ENCODE measurements at places on chromosomes 16 and 17.

DNA sequence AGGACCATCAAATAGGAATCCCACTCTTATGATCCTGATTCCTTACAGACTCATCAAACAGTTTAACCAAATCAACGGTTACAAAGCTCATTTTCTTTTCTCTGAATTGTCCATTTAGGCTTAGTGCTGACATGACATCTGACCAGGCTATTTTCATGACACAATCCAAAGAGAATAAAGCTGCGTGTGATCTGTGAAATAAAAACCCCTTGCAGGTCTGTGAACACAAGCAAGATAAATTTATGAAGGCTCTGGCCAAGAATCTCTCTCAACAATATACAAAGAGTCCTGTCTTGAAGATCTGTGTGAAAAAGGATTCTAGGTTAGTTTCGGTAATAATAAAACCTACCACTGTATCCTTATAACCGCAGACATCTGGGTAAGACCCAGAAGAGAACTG, 22.0 kb downstream of the COG1 start:
- no peak for DNase-seq

- DNase-seq: no peak
Observed at GRCh38 chr16:49605536-49606254, 232.1 kb downstream of the C16orf78 start.

- DNase-seq: no peak
Observed at GRCh38 chr17:20008242-20009051, 712 bp upstream of the SPECC1 start.

GRCh38 chr16:66231452-66232160, 134.9 kb upstream of the CDH5 start:
- DNase-seq: no peak

DNA sequence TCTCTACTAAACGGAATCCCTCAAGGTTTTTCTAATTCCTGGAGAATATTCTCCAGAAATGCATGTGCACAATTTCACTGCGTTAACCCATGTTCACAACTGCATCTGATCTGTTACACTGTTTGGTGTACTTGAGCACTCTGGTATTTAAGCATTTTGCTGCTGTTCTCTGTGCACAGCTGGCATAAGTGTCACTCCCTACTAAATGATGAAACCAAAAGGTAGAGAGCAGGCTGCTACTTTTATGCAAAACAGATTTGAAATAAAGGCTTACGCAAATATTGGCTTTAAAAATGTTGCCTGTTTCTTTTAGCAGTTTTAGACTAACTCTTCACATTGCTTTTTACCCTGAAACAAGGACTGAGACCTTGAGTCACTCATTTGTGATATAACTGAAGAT, 41.7 kb downstream of the ESRP2 start:
- DNase-seq: no peak

GRCh38 chr17:63138713-63139112, 172.7 kb downstream of the TANC2 start:
- no peak for DNase-seq

GRCh38 chr16:22816475-22816874, 2.5 kb downstream of the HS3ST2 start:
- DNase-seq: no peak

- no peak for DNase-seq
Observed at GRCh38 chr17:32335687-32336086, 6.3 kb downstream of the C17orf75 start.

- no peak for DNase-seq
Observed at GRCh38 chr16:55444754-55445485, 34.1 kb upstream of the MMP2 start.

- DNase-seq: no peak
Observed at GRCh38 chr16:78523212-78523985, 423.9 kb downstream of the WWOX start.

- no peak for DNase-seq
Observed at GRCh38 chr17:7238420-7239090, 702 bp downstream of the PHF23 start.

- no peak for DNase-seq
Observed at GRCh38 chr17:17507465-17508011, 11.3 kb upstream of the RASD1 start.

DNA sequence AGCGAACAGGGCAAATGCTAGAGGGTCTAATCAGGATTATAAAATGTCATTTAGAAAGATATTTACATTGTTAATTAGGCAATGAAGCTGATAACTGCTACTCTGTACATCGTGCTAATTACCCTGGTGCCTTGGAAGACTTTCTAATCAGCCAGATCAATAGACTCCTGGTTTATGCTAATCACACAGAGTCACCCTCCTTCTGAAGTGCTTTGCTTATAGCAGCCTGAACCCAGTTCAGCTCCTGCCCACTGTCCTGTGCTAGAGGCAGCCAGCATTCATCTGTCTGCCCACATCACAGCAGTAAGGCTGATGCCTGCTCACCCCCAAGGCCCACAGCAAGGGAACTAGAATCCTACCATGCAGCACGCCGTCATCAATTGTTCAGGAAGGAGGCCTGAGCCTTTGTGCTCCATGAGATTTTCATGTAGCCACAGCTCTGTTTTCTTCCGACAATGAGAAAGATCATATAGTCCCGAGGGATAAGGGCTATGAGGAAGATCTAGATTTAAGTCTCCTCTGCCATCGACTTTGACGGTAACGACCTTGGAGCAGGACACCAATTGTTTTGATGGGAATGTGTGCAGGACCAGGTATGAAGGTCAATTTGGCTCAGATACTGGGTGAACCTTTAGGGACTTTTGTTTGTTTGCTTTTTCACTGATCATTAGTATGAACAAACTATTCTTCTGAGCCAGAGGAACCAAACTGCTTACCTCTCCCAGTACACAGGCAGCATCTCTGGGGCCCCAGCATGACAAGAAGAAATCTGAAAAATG, 12.5 kb upstream of the LYRM9 start:
- no peak for DNase-seq

DNA sequence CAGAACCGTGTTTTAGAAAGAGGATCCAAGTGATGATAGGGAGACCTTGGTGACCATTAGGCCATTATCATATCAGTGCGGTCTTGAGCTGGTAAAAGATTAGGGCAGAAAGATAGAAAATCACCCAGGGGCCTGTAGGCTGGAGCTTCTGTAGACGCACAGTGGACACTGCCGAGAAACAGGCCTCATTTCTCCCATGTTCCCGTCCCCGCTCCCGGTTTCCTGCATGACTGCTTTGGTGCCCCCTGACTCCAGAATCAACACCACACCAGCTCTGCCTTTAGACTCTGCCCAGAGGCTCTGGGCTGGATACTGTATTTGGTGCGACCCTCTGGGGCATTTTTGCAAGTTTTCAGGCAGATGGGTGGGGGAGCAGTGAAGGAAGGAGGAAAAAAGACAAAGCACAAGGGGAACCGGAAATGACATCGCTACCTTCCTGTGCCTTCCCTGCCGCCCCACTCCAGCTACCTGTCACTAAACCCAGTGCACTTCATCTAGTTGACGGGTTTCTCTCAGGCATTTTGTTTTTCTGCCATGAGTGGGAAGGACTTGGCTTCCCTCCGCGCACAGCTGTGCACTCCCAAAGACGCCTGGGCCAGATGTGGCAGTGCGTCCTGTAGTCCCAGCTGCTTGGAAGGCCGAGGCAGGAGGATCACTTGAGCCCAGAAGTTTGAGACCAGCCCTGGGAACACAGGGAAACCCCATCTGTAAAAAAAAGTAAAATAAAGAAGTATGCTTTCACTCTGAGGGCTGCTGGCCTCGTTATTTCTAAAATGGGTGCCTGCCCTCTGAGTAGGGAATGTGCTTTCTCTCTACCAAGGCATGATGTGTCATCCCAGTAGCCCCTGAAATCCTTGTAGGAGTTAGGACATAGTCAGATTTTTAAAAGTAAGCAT, 214.1 kb downstream of the RPTOR start:
- DNase-seq: no peak

DNA sequence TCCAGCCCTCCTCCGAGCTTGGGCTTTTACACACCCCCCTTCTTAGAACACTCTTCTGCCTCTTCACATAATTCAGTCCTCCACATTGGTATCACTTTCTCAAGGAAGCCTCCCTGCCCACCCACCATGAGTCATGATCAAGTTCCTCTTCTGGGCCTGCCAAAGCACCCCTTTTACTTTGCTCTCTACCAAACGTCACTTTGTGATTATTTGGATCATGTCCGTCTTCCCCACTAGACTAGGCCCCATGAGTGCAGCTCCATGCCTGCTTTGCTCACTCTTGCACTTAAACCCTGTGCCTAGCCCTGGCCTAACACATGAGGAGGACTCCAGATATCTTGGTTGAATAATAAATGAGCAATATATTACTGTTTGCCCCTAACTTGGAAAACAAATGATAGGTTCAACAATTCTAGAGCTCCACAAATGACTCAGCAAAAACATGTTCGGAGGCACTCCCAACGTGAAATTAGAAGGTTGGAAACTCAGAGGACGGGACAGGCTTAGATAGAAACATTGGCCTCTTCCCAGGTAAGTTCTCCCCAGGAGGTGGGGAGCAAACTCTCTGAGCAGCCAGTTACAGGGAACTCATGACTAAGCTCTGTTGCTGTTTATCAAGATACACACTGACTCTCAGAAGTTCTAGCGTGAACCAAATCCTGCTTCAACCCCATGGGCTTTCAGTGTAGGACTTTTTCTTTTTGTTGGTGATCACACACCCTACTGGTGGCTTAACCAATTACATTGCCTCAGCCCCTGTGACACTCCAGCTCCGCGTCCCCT, 28.3 kb downstream of the G6PC1 start:
- peak; percentile 2 for DNase-seq

GRCh38 chr17:14091367-14091766, 22.1 kb downstream of the COX10 start:
- DNase-seq: no peak

- no peak for DNase-seq
Observed at GRCh38 chr16:86891631-86892030, 313.3 kb downstream of the FOXL1 start.

DNA sequence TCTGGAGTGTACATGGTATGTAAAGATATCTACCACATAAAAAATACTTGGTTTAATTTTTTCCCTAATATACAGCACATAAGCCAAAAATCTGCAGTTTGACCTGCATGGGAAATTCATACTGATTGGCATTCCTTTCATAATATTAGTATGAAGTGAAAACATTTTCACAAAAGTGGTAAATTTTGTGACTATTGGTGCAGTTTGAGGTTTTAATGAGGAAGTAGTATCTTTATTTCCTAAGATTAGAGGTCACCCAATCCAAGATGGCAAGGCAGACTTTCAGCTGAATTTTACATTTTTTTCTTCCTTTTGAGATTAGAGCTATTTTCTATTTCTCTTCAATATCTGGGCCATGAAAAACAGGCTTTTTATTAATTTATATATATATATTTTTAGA, 21.2 kb downstream of the METTL9 start:
- DNase-seq: no peak

- DNase-seq: no peak
Observed at GRCh38 chr17:56739376-56739775, 94.3 kb downstream of the C17orf67 start.

DNA sequence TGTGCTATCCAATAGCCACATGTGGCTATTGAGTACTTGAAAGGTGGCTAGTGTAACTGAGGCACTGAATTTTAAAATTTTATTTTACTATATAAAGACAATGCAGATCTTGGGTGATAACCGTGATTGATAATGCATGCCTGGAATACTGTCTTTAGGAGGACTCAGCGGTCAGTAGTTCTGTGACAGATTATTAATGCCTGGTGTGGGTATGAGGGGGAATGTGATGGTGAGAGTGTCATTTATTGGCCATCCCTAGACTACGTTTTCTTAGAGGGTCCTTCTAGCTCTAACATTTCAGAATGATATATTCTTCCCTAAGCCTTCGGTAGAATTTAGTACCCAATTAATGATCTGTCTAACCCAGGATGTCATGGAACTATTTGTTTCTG, 157.6 kb downstream of the CPPED1 start:
- no peak for DNase-seq

DNA sequence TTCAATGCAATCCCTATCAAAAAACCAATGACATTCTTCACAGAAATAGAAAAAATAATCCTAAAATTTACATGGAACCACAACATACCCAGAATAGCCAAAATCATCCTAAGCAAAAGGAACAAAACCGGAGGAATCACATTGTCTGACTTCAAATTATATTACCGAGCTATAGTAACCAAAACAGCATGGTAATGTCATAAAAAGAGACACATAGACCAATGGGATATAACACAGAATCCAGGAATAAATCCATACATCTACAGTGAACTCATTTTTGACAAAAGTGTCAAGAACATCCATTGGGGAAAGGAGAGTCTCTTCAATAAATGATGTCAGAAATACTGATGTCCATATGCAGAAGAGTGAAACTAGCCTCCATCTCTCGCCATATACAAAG, 105.8 kb upstream of the CORO6 start:
- DNase-seq: no peak

- no peak for DNase-seq
Observed at GRCh38 chr17:82248815-82249674, 20.2 kb downstream of the SLC16A3 start.

- no peak for DNase-seq
Observed at GRCh38 chr17:18205861-18206260, 19.6 kb upstream of the LLGL1 start.

DNA sequence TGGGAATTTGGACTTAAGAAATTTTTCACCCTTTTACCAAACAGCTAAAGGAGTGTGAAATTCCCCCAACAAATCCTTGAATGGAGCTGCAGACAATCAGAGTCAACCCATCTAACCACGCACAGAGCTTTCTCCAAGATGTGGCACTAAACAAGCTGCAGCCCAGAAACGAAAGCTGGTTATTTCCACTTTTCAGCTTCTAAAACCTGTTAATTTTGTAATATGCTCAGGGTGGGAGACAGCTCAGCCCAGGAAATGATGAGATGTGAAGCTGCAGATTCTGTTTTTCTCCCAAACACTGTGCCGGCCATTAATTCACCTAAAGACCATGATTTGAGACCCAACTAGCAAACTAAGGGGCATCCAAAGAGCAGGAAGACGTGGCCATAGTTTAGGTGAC, 33.2 kb upstream of the ABR start:
- no peak for DNase-seq

- no peak for DNase-seq
Observed at GRCh38 chr16:23952128-23952970, 116.6 kb downstream of the PRKCB start.

GRCh38 chr16:89556750-89557689, 3.5 kb upstream of the RPL13 start:
- DNase-seq: peak; percentile 70

GRCh38 chr17:40901981-40902474, 17.0 kb upstream of the KRT20 start:
- no peak for DNase-seq

DNA sequence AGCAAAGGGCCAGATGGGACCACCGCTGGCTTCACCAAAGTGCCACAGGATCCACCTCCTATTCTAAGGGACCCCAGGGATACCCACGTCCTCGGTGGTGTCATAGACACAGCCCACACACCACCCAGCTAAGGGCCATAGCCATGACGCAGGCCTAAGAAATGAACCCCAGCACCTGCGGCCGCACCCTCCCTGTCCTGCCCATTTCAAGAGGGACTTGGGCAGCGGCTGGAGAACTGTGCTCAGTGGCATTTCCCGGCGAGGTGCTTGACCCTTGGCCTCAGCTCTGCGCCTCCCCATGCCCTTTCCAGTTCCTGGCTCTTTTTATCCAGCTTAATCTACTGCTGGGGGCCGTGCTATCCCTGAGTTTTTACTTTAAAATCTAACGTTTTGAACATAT, 27.3 kb downstream of the ZNF778 start:
- DNase-seq: no peak

- no peak for DNase-seq
Observed at GRCh38 chr17:21268596-21269188, 15.5 kb upstream of the NATD1 start.

GRCh38 chr16:12682432-12683165, 121.1 kb downstream of the CPPED1 start:
- no peak for DNase-seq

Measured in activated CD8-positive, alpha-beta memory T cell treated with anti-CD3 and anti-CD28 coated beads for 48 hours (primary cell).